Activated CD4-positive, alpha-beta T cell treated with anti-CD3 and anti-CD28 coated beads, Interleukin-2, amount 50 U/mL, for 48 hours (primary cell): ENCODE measurements at places on chromosomes 2 and 18.

GRCh38 chr18:24734058-24734457 is 273.6 kb downstream of the HRH4 start:
- DNase-seq = no peak

- DNase-seq = no peak
Observed at GRCh38 chr2:2041256-2041824, 289.7 kb downstream of the MYT1L start.

- DNase-seq = no peak
Observed at GRCh38 chr2:29295845-29296244, 180.6 kb downstream of the CLIP4 start.

DNA sequence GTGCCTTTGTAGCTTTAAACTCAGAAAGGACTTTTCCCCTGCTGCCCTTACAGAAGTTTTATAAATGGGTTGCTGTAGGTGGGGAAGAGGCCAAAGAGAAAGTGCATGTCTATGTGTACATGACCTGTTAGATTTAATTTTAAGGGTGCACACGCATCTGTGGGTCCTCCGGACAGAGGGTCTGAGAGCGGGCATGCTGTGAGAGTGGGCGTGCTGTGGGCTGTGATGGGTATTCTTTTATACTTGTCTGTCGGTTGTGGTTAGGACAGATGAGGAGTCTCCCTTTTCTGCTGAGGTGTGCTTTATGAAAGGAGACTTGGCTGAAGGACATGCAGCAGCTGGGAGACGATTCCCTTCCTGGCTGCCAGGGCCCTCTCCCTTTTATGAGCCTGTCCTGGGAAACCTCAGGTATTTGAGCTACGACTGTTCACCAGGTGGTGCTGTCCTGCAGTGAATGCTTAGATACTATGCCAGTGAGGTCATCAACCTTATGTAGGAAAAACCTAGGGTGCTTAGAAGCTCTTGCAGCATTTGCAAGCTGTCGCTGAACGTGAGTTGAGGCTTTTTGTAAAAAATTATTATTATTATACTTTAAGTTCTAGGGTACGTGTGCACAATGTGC is 67.5 kb downstream of the TANC1 start:
- DNase-seq = no peak

- DNase-seq = no peak
Observed at GRCh38 chr2:237996021-237996593, 29.3 kb downstream of the UBE2F start.

GRCh38 chr2:12352889-12353288 is 363.8 kb upstream of the TRIB2 start:
- no peak for DNase-seq

DNA sequence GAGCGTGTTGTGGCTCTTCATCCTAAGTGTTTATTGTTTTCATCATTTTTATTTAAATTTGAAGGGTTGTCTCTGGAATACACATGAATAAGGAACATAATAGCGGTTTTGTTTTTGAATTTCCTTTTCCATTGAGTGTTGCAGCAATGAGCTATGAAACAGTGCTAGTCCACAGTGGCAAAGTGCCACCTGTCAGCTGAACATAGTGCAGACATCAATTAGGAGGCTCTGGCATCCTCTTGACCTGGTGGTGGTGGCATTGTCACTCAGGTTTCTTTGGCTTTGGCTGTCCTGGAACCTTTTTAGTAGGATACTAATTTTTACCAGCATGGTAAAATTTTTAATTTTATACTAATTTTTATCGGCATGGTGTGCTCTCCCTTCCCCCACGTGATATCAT is 63.2 kb downstream of the UGGT1 start:
- no peak for DNase-seq

DNA sequence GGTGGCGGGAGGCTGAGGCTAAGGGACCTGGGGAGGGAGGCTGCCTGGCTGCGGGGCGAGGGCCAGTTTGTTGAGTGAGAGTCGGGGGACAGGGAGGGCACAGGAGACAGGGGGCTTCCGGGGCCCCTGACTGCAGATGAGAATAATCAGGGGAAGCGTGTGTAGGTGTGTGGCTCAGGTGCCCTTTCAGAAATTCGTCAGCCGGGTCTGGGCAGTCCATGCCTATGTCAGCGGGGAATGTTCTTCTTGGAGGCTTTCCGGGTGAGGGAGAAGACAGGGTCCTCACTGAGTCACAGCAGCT is 52.3 kb upstream of the OTOF start:
- DNase-seq = no peak

DNA sequence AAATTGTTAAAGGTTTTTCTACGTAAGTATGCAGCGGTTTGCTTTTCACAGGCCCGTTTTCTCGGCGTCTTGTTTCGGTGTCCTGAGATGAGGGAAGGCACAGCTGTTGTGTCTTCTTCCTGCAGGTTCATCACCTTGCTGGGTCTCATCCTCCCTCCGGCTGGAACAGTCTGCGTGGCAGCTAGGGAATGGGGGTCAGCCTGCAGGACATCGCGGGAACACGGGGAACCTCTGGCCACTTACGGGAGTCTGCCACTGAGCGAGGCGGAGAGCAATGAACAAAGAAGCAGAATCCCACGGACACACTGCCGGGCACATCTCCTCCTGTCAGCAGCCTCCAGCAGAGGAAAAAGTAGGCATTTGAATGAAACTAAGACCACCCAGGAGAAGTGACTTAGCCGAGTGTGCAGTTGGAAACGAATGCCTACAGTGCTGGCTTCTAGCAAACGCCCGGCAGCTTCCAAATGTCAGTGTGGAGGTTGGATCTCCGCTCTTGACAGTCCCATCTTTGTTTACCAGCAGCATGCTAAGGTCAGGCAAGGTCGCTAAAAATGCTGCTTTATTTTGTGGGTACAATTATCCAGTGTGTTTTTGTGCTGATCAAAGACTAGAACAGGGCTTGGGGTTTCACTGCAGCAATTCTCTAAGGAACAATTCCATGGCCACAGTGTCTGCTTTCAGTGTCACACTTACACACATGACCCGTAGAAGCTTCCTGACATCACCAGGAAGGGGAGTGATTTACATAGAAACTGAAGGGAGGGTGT is 109.8 kb upstream of the SEC11C start:
- no peak for DNase-seq

GRCh38 chr18:63422864-63423304 is 608 bp upstream of the VPS4B start:
- DNase-seq = no peak

- DNase-seq = no peak
Observed at GRCh38 chr2:175728032-175728431, 274.0 kb downstream of the LNPK start.

DNA sequence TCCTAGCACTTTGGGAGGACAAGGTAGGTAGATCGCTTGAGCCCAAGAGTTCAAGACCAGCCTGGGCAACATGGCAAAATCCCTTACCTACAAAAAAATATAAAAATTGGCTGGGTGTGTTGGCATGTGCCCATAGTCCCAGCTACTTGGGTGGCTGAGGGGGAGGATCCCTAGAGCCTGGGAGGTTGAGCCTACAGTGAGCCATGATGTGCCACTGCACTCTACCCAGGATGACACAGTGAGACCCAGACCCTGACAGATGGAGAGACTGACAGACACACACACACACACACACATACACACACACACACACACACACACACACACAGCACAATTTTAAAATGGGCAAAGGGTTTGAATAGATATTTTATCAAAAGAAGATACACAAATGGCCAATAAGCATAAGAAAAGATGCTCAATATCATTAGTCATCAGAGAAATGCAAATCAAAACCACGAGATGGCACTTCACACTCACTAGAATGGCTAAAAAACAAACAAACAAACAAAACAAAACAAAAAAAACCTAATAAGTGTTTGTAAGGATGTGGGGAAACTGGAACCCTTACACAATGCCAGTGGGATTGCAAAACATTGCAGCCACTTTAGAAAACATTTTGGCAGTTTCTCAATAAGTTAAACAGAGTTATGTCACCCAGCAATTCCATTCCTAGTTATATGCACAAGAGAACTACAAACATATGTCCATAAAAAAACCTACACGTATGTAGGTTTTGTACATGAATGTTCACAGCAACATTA is 42.3 kb downstream of the BAZ2B start:
- no peak for DNase-seq

DNA sequence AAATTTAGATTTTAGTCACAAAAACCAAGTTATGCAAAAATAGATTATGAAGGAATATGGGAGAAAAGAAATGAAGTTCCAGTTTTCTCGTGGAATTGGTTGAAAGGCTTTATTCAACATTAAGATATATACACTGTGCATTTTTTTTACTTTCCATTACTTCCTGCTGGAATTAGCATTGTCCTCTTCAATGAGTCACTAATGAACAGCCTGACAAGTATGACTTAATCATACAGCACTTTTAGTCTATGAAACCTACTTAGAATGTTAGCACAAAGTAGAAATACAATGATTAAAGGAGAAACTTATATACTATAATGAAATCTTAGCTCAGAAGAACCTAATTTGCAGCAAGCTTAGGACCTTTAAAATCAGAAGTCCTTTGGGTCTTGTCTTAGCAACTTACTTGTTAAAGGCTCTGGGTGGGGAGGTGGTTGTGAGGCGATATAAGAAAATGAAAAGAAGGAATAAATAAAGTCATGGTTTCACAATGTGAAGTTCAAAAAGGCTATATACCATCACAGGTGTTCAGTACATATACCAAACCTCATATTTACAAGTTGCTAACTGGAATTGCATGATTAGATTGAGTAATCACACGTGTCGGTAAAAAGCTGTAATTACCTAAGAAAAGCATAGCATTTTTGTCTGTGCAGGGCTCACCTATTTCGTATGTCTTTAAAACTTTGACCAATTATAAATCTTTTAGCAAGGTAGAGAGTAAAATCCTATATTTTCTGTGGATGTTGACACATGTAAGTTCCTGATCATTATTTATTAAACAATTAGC is 236.8 kb downstream of the CAMKMT start:
- no peak for DNase-seq
